Foreskin keratinocyte (primary cell): ENCODE measurements at places on chromosomes 1 and 21. TPM values are rescaled to one million over a fixed set of nuclear protein-coding genes. Genes with fewer than 3 reads are reported as not detected.

The GUCA2B gene
- not detected in 2 replicates for polyA plus RNA-seq

GRCh38 chr1:70717656-70718055 is 306.6 kb downstream of the CTH start:
- DNase-seq = no peak

DNA sequence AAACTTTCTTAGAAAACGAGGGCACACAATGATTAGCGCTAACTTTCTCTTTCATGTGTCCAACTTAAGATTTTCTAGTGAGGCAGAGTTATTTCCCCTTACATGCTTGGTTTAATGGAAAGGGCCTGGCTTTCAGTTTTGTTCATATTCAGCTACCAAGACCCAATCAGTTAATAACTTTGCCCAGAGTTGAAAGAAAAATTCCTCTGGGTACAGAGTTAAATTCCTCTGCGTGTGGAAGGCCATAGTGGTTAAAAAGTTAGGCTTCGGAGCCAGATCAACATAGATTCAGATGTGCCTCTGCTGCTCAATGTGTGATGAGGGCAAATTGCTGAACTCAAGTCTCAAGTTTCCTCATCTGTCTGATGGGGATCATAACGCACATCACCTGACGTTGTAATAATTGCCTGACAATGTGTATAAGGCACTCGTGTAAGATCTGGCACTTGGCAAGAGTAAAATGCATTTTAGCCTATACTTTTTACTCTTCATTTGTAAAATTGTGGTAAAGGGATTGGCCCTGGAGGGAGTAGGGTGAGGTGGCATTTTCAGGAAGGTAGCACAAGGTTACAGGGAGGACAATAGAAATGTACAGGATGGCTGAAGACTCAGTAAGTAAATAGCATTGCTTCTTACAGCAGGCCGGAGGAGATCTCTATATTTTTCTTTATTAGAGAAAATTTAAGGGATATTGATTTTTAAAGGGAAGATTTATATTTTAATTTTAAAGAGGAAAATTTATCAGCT is 103.4 kb downstream of the ROR1 start:
- DNase-seq = no peak

The ANGPTL3 gene
- not detected in 2 replicates for polyA plus RNA-seq

The CRB1 gene
- not detected in 2 replicates for polyA plus RNA-seq

GRCh38 chr1:116991171-116991845 is 10.3 kb upstream of the CD101 start:
- DNase-seq = no peak

- DNase-seq = no peak
Observed at GRCh38 chr1:3323021-3323795, 131.3 kb upstream of the ARHGEF16 start.

The DCAF6 gene
- polyA plus RNA-seq = 26.0 and 29.8 TPM in 2 replicates

DNA sequence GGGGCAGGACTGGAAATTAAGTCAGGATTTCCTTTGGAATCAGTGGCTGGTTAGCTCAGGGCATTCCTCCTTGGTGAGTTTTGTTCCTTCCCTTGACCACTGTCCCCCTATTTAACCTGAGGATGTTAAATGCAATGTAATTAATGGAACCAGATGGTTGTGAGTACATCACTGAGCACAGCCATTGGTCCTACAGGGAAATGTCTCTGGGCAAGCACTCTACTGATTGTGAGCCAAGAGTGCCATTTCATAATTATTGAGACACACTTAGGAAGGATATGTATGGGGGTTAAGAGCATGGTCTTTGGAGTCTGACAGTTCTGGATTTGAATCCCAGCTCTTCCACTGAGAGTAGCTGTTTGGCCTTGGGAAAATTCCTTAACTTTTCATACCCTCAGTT is 74.4 kb downstream of the SPAG17 start:
- DNase-seq = no peak

DNA sequence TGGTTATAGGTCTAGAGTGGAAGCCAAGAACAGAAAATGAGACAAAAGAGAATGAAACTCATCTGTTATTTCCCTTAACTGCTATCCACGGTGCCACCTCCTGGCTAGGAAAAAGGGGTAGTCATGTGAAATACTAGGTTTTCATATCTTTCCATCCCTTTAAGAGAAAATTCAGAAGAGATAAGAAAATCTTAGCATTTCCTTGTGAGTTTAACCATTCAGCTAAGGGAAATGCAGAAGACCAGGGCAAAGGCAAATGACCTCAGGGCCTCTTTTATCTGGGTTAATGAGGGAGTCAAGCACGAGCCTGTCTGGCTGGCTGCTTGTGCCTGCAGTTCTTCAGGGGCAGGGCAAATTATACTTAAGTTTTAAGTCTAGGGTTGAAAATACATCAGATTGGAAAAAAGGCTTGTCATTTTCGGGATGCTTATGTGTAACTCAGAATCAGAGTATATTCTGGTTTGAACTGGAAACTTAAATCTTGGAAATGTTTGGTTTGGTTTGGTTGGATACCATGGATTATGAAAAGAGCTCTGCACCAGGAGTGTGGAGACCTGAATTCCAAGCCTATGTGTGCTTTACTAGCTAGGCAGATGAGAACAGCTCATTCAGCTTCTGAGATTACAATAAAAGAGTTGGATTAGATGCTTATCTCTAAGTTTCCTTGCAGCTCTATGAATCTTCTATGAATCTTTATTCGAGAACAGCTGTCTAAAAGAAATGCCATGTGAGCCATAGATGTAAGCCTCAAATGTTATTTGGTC is 19.9 kb downstream of the NIBAN1 start:
- peak; percentile 69 for DNase-seq

DNA sequence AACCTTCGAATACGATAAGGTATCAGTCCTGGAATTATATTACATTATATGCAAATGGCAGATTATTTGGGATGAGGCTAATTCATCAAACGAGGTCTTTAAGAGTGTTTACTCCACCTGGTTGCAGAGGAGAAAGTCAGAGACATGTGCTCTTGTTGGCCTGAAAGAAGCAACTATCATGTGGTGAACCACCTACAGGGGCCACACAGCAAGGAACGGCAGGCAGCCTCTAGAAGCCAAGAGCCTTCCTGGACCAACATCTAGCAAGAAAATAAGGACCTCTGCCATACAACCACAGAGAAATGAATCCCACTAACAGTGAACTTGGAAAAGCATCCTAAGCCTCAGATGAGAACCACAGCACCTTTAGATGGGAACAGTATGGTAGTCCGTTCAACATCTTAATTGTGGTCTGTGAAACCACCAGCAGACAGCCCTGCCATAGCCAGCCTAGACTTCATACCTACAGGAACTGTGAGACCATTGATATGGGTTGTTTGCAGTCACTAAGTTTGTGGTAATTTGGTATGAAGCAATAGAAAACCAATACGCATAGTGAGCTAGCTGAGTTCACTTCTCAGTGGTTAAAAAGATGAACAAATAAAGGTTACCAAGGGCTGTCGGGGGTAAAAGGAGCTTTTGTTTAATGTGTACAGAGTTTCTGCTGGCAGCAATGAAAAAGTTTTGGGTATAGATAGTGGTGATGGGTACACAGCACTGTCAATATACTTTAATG is 345.7 kb upstream of the RUNX1 start:
- no peak for DNase-seq

DNA sequence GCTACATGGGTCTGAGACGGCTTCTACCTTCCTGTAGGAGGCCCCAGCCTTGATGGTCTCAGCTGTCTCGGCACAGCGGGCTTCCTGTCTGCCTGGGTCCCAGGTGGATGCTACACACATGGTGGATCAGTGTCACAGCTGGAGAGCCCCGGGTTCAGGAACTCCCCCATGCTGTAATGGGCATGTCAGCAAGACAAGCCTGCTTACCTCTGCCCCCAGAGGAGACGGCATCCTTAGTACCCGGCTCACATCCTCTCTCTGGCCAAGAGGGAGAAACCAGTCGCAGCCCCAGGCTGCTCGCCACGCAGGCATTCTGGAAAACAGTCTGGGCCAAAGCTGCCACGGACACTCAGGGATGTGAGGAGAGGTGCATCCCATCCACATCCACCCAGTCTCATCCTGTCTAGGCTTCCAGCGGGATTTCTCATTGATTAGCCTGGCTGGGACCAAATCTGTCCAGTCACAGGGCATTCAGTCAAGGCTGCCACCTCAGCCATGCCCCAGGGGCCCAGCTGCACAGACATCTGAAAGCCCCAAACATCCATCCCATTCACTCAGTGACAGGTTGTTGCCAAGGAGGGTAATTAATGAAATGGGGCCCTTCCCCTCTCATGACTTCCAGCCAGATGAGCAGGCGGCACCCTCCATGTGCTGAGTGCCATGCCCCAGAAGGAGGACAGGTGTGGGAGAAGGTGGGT is 10.5 kb downstream of the SNAP47 start:
- DNase-seq = no peak

DNA sequence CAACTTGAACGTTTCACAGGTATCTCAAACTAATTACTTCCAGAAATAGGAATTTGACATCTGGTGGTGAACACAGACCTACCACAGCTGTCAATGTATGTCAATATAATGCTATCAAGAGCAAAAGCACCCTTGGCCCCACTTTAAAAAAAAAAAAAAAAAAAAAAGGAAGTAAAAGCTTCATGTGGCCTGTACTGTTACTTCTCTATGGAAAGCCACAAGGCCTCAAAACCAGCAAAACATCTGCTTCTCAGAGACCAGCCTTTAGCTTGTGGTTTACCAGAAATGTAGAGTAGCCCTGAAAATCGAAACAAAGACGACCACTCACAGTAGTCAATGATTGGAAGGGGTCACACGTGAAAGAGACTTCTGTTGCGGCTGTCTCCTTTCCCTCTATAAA is 109.6 kb downstream of the SLC45A1 start:
- DNase-seq = no peak

GRCh38 chr1:22208268-22208972 is 65.5 kb upstream of the WNT4 start:
- DNase-seq = no peak

GRCh38 chr1:204641936-204642335 is 43.6 kb downstream of the LRRN2 start:
- DNase-seq = no peak

DNA sequence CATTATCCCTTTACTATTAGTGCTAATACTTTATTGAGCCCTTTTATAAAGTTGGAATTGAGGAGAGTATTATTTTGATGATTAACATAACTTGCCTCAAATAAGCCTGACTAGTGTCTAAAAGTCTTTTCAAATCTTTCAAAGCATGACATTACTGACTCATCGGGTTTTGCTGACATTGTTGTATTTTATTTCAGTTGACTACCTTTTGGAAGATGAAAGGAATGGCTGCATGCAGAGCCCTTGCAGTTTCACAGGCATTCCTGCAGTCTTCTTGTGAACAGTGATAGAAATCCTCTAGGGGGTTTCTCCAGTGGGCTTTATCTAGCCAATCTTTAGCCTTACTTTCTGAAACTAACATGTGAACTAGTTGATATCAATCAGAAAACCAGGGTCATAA is 43.0 kb upstream of the TMEM61 start:
- DNase-seq = no peak

- no peak for DNase-seq
Observed at GRCh38 chr1:26784023-26784871, 3.5 kb upstream of the PIGV start.

The SLC30A7 gene
- 4.2 and 4.3 TPM in 2 replicates for polyA plus RNA-seq

DNA sequence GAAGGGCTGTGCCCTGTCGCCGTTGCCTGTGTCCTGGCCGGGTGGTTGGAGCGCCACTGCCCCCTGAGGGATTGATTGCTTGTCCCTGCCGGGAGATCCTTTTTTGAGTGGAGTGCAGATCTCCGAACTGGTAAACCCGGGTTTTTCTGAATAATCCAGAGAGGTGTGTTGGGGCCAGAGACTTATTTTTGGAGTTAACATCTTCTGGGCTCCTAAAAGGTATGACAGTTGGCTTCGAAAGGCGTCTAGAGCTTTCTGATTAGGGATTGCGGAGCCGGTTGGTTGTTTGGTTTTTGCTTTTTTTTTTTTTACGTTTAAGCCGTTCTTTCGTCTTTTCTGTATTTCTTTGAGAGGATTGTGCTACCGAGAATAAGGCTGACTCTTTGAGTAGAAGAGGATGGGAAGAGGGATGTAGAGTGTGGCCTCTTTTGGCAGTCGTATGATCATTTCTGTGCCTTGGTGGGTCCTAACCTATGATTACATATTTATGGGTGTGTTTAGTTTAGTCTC is 756 bp downstream of the RLF start:
- DNase-seq = no peak

The SERINC2 gene
- 328 and 341 TPM in 2 replicates for polyA plus RNA-seq

DNA sequence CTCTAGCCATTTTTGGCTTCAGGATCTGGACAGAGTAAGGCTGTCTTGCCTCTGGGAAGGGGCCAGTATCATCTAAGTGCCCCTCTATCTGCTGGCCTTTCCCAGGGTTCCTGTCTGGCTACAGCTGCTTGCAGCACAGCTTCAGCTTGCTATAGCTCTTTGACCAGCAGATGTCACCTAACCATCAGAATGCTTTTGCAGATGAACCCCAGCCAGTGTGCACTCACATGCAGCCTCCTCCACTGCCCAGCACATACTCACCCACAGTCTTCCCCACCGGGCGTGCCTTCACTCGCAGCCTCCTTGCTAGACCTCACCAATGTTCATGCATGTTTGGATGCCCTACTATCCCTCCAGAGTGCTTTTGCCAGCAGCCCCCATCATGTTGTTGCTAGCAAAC is 769.0 kb downstream of the BRINP3 start:
- no peak for DNase-seq

The CFHR2 gene
- polyA plus RNA-seq = not detected in 2 replicates

GRCh38 chr1:245652660-245653427 is 498.1 kb downstream of the KIF26B start:
- no peak for DNase-seq

The TNFRSF18 gene
- polyA plus RNA-seq = 0.82 and 1.3 TPM in 2 replicates

The NBL1 gene
- 119 and 130 TPM in 2 replicates for polyA plus RNA-seq

GRCh38 chr1:28439320-28439719 is 66.5 kb upstream of the RCC1 start:
- peak; percentile 41 for DNase-seq
